Lower lobe of right lung (tissue), 2 donors: ENCODE measurements at places on chromosomes 2 and 18. TPM values are rescaled to one million over a fixed set of nuclear protein-coding genes. Genes with fewer than 3 reads are reported as not detected.

The SOX11 gene
- total RNA-seq = 0.03 TPM

The TCF23 gene
- 1.2 TPM for total RNA-seq

The SPP2 gene
- not detected for total RNA-seq

The EMILIN1 gene
- 56.3 TPM for total RNA-seq

The MPPE1 gene
- total RNA-seq = 62.1 TPM

The ZBTB7C gene
- 15.0 TPM for total RNA-seq

The SUCLG1 gene
- total RNA-seq = 58.9 TPM

The PID1 gene
- total RNA-seq = 48.0 TPM

The SP9 gene
- not detected for total RNA-seq

The FER1L5 gene
- 0.44 TPM for total RNA-seq

The SCN1A gene
- 19.1 TPM for total RNA-seq

- no peaks in the 10 kb centered on the region for H3K36me3 ChIP-seq
- no peak overlapping the region for H3K4me3 ChIP-seq
- H3K27ac ChIP-seq = no peak overlapping the region
- H3K4me1 ChIP-seq = peaks cover 28% of the 10 kb centered on the region
- no peak for DNase-seq
- no peaks in the 10 kb centered on the region for H3K27me3 ChIP-seq
These were observed 106.5 kb downstream of the ZNF532 start for GRCh38 chr18:58970943-58971790.

GRCh38 chr2:17620280-17620679 is 79.8 kb downstream of the VSNL1 start:
- no peaks in the 10 kb centered on the region for H3K27me3 ChIP-seq
- no peak overlapping the region for H3K4me3 ChIP-seq
- no peak overlapping the region for H3K27ac ChIP-seq

GRCh38 chr2:31136732-31137131 is 1.5 kb downstream of the GALNT14 start:
- H3K27ac ChIP-seq = no peak overlapping the region
- peaks cover 45% of the 10 kb centered on the region for H3K27me3 ChIP-seq
- peaks cover 21% of the 10 kb centered on the region for H3K4me1 ChIP-seq

- no peak overlapping the region for H3K4me3 ChIP-seq
- DNase-seq = no peak
- H3K27ac ChIP-seq = peak overlapping the region; percentile 20
- H3K27me3 ChIP-seq = no peaks in the 10 kb centered on the region
These were observed 6.3 kb upstream of the RAB31 start for GRCh38 chr18:9701609-9702349.

- no peaks in the 10 kb centered on the region for H3K27me3 ChIP-seq
- no peak for DNase-seq
- no peak overlapping the region for H3K4me3 ChIP-seq
- peaks cover 18% of the 10 kb centered on the region for H3K4me1 ChIP-seq
- H3K36me3 ChIP-seq = no peaks in the 10 kb centered on the region
These were observed 185.5 kb upstream of the FN1 start for GRCh38 chr2:215621381-215621780.

- H3K27ac ChIP-seq = no peak overlapping the region
- peaks cover 3% of the 10 kb centered on the region for H3K4me1 ChIP-seq
- H3K36me3 ChIP-seq = no peaks in the 10 kb centered on the region
- H3K4me3 ChIP-seq = no peak overlapping the region
- no peak for DNase-seq
These were observed 519.2 kb upstream of the MYT1L start for GRCh38 chr2:2850218-2850755.

GRCh38 chr2:5360081-5360480 is 332.1 kb upstream of the SOX11 start:
- no peaks in the 10 kb centered on the region for H3K36me3 ChIP-seq
- no peaks in the 10 kb centered on the region for H3K4me1 ChIP-seq
- no peak overlapping the region for H3K27ac ChIP-seq
- H3K4me3 ChIP-seq = no peak overlapping the region
- DNase-seq = no peak

GRCh38 chr18:49227441-49228165 is 232.8 kb downstream of the DYM start:
- H3K4me1 ChIP-seq = peaks cover 8% of the 10 kb centered on the region
- H3K27me3 ChIP-seq = no peaks in the 10 kb centered on the region
- no peak overlapping the region for H3K4me3 ChIP-seq
- no peaks in the 10 kb centered on the region for H3K36me3 ChIP-seq
- H3K27ac ChIP-seq = no peak overlapping the region
- no peak for DNase-seq

DNA sequence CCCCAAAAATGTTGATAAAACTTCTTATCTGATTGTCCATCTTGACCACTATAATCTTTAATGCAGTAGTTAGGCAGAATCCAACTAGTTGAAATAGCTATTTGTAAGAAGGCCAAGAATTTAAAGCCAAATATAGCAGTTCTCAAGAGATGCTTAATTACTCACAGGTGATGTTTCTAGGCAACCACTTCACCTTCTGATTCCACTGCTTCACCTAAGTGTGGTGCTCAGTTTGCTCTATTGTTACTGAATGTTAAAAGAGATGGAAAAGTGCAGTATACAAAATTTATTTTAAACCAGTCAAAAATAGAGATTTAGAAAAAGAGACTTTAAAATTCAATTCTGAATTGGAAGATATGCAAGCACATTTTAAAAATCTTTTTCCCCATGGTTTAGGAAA is 539.4 kb downstream of the ZNF804A start:
- no peak for DNase-seq
- no peak overlapping the region for H3K27ac ChIP-seq
- no peaks in the 10 kb centered on the region for H3K27me3 ChIP-seq
- no peaks in the 10 kb centered on the region for H3K4me1 ChIP-seq

DNA sequence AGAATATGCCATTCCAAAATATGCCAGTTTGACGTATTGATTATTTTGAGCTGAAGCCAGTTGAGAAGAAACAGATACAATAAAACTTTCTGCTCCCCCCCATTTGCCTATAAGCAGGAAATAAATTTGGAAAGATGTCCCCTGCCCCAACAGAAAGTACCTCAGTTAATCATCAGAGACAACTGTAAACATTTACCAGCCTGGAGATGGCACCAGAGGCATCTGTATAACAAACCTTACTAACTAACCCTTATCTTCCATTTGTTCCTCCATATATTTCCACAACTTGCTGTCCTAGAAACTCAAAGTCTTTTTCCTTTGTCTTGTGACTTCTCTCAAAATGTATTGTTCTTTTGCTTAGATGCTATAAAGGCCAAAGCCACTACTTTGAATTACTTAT is 93.8 kb downstream of the AKAIN1 start:
- H3K36me3 ChIP-seq = no peaks in the 10 kb centered on the region
- H3K27me3 ChIP-seq = no peaks in the 10 kb centered on the region
- H3K4me3 ChIP-seq = no peak overlapping the region
- DNase-seq = no peak

DNA sequence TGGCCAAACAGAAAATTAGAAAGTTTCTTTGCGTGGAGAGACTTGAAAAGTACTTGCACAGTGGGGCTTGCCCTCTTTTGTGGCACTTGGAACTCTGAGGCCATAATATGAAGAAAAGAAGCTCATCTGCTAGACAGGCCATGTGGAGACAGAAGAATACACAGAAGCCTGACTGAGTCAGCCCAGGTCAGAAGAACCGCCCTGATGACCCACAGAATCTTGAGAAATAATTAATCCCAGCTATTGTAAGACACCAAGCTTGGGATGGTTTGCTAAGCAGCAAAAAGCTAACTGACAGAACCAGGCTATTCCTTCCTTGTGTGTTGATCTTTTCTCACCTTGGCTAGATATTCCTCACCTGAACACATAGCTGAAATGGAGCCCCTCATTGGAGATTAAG is 33.7 kb downstream of the G6PC2 start:
- H3K4me1 ChIP-seq = no peaks in the 10 kb centered on the region
- H3K27me3 ChIP-seq = no peaks in the 10 kb centered on the region
- H3K27ac ChIP-seq = no peak overlapping the region
- no peaks in the 10 kb centered on the region for H3K36me3 ChIP-seq
- DNase-seq = no peak

DNA sequence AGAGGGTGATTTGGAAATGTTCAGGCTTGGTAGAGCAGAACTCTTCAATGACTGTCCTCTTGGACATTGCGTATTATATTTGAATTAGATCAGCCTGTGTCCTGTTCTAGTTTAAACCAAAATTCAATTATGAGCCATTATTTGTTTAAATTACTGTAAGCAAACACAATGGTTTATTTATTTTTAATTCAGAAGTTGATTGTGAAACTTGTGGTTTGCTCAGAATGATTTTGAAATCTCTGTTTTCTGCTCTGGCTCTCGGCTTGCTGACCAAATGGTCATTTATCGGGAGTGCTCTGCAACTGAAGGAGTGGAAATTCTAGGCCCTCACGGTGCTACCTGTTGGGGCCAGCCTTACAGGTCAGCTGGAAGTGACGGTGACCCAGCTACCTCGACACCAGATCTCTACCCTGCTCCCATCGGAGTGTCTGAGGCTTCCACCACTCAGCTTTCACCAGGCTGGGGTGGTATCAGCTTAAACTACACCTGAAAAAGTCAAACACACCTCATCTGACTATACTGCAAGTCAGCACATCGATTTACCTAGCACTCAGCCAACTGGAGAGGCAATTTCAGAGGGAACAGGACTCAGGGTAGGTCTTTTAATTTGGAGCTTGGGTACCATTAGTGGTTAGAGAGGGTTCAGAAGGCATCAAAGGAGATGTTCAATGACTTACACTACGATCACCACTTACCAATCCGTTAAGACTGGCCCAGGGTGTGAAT is 36.8 kb upstream of the GPD2 start:
- H3K4me1 ChIP-seq = peaks cover 12% of the 10 kb centered on the region
- peak overlapping the region; percentile 89 for H3K27ac ChIP-seq
- peak; percentile 55 for DNase-seq
- H3K4me3 ChIP-seq = peak overlapping the region; percentile 70
- no peaks in the 10 kb centered on the region for H3K36me3 ChIP-seq
- H3K27me3 ChIP-seq = no peaks in the 10 kb centered on the region

DNA sequence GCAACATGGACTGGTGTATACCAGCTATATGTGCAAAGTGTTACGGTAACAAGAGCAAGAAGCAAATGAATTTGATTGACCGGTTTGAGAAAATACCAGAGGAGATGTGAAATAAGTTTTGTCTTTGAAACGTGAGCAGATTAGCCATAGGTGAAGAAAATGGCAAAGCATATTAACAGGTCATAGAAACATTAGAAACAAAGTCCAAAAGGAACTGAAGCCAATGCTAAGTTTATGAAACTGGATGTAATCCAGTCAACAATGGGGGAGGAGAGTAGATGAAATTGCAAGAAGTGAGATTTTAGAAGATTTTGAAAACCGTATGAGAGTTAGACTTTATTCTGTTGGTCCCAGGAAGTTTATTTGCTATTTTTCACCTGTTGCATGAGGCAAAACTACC is 1315.4 kb upstream of the CHAC2 start:
- DNase-seq = no peak
- no peaks in the 10 kb centered on the region for H3K4me1 ChIP-seq
- H3K4me3 ChIP-seq = no peak overlapping the region
- no peaks in the 10 kb centered on the region for H3K27me3 ChIP-seq
- H3K27ac ChIP-seq = no peak overlapping the region

DNA sequence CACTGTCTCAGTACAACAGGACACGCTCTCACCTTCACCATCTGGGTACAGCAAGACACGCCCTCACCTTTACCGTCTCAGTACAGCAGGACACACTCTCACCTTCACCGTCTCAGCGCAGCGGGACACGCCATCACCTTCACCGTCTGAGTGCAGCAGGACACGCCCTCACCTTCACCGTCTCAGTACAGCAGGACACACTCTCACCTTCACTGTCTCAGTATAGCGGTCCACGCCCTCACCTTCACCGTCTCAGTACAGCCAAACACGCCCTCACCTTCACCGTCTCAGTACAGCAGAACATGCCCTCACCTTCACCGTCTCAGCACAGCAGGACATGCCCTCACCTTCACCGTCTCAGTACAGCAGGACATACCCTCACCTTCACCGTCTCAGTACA is 109.9 kb upstream of the CTDP1 start:
- no peak overlapping the region for H3K27ac ChIP-seq
- H3K36me3 ChIP-seq = no peaks in the 10 kb centered on the region
- H3K4me3 ChIP-seq = no peak overlapping the region

DNA sequence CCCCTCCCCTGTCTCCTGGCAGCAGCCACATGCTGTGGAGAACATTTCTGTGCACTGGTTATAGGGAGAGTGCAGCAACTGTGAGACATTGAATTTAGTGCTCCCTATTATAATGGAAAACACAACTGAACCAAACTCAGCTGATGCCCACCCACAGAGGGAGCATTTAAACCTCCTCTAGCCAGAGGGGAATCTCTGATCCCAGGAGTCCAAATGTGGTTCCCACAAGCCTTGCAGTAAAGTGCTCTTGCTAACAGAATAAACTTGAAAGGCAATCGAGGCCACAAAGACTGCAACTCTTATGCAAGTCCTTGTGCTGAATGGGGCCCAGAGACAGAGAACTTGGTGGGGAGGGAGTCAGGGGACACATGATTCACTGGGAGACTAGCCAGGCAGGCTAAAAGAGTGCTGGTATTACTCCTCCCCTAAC is 638.8 kb upstream of the VRK2 start:
- no peaks in the 10 kb centered on the region for H3K36me3 ChIP-seq
- no peak overlapping the region for H3K27ac ChIP-seq
- no peaks in the 10 kb centered on the region for H3K27me3 ChIP-seq

DNA sequence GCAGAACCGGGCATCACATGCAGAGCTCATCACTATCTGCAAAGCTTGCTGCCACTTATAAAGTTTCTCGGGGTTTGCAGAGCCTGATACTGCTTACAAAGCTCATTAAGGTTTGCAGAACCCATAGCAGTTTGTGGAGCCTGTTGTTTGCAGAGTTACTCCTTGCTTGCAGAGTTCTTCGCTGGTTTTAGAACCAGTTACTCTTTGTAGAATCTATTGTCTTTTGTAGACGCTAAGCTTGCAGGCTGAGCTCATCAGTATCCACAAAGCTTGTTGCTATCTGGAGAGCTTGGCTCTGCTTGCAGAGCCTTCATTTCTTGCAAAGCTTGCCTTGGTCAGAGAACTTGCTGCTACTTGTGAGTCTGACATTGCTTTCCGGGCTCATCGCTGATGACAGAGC is 106.9 kb downstream of the CELF4 start:
- no peaks in the 10 kb centered on the region for H3K27me3 ChIP-seq
- H3K36me3 ChIP-seq = no peaks in the 10 kb centered on the region
- peaks cover 5% of the 10 kb centered on the region for H3K4me1 ChIP-seq
- no peak overlapping the region for H3K4me3 ChIP-seq
- no peak overlapping the region for H3K27ac ChIP-seq
- DNase-seq = no peak

DNA sequence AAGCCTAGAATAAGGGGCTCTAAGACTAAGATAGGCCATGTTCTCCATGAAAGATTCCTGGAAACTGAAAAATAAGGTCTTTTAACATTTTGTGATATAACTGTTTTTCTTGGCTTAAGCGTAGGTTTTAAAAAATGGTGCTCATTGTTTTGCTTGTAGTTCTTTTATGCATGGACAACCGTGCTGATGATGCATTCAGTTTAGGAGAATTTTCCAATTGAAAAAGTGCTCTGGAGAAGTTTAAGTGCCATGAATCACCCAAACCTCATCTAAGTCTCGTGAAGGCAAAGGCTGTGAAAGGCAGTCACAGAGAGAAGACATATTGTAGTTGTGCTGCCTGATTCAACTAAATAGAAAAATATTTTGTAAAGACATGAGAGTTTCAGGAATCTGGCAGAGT is 111.8 kb upstream of the GAREM1 start:
- H3K36me3 ChIP-seq = no peaks in the 10 kb centered on the region
- no peak overlapping the region for H3K4me3 ChIP-seq
- no peaks in the 10 kb centered on the region for H3K27me3 ChIP-seq
- DNase-seq = no peak

- no peak overlapping the region for H3K27ac ChIP-seq
- no peak for DNase-seq
- no peak overlapping the region for H3K4me3 ChIP-seq
- no peaks in the 10 kb centered on the region for H3K4me1 ChIP-seq
- no peaks in the 10 kb centered on the region for H3K27me3 ChIP-seq
- no peaks in the 10 kb centered on the region for H3K36me3 ChIP-seq
These were observed 69.2 kb downstream of the NABP1 start for GRCh38 chr2:191747170-191747530.
